ENCODE measurements at places on chromosomes 3 and 15.

DNA sequence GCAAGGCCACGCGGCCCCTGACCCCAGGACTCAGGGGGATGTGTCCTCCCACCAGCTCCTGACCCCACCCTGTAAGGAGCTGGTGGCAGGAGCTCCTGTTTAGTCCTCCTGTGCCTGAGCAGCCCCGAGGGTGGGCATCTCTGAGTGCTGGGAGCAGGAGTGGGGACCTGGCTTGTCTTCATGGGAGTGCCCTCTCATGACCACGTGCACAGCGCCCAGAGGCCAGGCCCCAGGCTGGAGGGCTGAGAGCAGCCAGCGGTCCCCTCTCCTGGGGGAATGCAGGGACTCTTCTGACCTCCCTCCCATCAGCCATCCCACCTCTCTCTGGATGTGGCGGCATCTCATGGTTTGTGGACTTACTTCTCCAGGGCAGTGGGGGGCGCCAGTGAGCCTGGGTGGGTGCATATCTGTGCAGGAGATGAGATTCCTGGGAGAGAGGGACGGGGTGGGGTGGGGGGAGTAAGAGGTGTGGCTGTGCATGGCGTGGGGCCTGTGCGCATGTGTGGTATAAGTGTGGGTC lies 205.6 kb downstream of the TBC1D2B start:
- peak; percentile 5 for DNase-seq

DNA sequence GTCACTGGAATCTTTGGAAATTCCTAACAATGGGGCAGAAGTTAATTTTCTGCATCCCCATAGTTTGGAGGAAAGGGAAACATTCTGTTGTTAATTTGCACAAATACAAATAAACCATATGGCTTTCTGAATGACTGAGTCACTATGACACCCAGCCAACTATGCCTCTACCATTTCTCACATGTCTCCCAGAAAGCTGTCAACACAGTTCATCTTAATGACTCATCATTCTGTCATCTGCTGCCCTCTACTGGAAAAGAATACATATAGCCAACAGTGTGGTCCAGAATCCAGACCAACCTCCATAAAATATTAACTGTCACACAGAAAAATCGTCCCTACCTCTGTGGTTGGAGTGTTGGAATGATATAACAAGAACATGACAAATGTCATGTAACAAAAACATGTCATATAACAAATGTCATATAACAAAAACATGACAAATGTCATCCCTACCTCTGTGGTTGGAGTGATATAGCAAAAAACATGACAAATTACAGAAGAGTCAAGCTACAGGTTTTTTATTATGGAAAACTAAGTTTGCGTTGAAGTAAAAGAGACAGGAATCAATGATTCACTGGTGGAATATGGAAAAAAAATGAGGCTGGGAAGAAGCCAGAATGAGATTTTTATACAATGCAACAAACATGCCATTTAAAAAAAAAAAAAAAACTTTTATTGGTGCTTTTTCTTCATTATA lies 47.7 kb upstream of the GYG1 start:
- peak; percentile 71 for DNase-seq

DNA sequence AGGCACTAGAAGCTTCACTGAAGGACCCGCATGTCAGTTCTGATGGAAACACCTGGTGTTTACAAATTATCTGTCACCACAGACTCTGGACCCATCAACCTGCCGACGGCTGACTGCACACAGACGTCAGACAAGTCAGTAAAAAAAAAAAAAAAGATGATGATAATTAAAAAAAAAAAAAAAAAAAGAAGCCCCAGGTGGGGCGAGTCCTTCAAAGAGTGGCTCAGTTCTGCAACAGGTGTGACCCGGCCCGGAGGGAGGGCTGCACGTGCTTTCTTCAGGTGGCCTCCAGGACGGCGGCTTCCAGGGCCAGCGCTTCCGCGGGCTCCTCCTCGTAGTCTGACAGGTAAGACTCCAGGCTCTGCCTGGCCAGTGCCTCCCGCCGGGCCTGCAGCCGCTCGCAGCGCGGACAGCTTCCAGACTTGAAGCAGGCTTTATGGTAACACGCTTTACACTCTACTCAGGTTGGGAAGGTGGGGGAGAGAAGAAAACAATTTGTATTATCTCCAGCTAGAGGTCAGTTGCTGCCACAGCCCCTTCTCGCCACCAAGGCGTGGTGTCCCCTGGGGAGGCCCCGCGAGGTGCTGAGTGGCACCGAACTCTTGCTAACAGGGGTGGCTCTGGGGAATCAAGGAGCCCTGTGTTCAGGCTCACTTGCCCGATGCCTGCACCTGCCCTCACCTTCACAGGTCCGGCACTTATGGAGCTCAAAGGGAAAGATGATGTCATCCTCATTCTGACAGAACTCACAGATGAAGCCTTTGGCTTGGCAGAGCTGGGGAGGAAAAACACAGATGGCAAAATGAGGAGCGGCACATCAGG lies 61.8 kb downstream of the RUBCN start:
- DNase-seq = no peak

DNA sequence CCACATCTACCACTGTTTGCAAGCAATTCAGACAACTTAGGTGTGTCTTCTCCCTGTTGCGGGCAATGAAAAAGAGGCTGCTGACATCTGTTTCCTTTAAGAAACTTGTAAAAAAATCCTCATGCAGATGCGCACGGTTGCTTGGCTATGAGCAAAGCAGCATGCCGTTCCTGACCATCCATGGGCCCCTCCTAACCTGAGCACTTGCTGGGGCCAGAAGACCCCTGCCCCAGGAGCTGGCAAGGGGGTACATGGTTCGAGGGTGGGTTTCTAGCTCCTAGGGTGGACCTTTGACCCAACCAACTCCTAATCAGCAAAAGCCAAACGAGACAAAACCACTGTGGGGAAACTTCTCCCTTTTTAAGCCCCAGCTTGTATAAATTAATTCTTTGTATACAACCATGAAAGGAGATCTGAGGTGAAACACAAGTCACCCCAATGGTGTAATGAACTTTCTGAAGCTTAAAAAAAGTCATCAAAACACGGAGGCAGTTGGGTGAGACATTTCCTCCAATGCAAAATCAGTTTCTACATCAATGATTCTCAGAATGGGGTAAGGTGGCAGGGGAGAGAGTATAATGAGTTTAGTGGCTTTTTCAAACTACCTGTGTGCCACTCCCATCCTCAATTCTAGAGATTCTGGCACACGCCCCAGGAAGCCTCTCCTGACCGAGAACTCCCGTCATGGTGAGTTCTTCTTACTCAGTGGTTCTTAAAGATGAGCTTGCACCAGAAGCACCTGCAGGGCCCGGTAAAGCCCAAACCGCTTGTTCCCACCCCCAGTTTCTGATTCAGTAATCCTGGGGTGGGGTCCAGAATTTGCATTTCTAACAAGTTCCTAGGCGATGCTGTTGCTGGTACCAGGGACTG lies 44.1 kb downstream of the CPN2 start:
- DNase-seq = no peak

- no peak for DNase-seq
Observed at GRCh38 chr15:79450648-79451047, 18.5 kb downstream of the MINAR1 start.

- DNase-seq = peak; percentile 86
Observed at GRCh38 chr15:33132722-33133345, 61.7 kb downstream of the FMN1 start.

DNA sequence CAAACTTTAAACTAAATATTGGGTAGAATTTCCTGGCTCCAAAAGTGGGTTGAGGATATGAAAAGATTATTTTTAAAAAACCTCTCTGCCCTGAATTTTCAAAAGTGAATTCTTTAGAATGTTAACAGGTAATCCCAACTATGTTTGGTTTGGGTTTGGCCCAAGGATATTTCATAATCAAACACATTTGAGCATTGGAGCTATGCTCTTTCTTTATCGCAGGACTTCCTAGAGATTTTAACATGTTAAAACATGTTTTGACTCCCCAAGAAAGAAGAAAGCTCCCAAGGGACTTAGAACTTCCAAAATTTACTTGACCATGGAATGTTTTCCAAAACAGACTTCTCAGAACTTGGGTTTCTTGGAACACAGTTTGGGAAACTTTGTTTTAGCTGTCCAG lies 75.6 kb upstream of the SYNPR start:
- DNase-seq = no peak

DNA sequence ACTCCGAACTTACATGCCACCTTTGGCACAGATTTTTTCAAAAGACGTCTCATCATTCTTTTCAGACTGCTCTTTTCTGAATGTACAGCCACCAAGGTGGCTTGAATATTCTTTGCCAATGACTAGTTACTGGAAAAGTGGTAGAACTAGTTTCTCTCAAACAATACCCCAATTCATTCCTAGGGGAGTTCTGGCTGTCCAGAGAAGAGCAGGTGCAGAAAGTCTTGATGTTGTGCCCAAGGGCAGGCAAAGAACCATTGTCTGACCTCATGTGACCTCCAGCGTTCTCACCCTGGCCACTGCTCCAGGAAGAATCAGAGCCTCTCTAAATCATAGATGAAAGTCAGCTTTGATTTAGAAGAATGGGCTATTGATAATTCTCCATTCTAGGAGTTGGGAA lies 5.5 kb downstream of the LMOD3 start:
- DNase-seq = no peak

DNA sequence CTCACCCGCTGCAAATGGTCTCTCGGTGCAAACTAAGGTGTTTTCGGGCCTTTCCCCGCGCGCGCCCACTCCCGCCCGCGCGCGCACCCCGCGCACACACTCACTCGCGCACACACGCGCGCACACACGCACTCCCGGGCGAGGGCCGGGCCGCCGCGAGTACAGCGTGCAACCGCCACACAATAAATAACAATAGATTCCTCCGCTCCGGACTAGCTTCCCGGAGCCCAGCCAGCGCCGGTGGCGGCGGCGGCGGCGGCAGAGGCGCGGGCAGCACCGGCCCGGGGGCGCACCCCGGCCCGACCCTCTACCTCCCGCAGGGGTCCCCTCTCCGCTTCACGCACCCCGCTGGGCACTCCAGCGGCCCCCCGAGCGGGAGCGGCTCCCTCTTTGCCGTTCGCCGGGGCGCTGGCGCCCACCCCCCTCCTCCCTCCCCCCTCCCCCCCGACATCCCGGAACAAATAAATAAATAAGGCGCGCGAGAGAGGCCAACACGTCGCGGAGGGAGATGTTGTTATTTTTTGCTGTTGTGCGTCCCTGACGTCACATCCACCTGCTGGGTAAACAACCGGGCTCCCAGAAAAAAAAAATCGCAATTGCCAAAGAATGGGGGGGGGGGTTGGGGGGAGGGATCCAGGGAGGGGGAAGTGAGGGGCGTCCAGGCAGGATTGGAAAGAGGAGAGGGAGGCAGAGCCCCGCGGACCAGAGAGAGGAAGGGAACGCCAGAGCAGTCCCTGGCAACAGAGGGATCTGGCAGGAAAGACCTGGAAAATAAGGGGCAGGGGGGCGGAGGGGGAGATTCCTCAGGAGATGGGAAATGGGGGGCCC lies at the start of gene FOXP1:
TSS of gene FOXP1 (minus strand) at position 163 of the 828 bp plus-strand sequence. CDS start 385,347 bp downstream, outside the sequence.
- DNase-seq = peak; percentile 91

GRCh38 chr3:99505646-99506269 lies 132.6 kb upstream of the COL8A1 start:
- no peak for DNase-seq

DNA sequence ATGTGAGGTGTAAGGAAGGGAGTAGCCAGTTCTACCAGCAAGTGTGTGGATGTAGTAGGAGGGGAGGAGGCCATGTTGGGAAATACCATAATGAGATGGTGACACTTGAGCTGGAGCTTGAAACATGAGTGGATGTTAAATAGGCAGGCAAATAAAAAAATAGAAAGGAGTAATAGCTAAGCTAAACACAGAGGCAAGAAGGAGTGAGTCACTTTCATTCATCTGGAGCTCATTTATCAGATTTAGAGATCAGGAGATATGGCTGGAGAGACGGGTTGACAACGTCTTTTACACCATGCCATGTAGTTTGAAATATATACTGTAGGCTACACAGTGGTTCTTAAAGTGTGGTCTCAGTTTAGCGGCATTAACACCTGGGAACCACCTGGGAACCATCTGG lies 390.5 kb downstream of the DIPK2A start:
- DNase-seq = peak; percentile 40

GRCh38 chr15:100785181-100786138 lies 94.2 kb upstream of the ALDH1A3 start:
- DNase-seq = no peak

- DNase-seq = no peak
Observed at GRCh38 chr15:58629625-58630024, 119.9 kb downstream of the ADAM10 start.

DNA sequence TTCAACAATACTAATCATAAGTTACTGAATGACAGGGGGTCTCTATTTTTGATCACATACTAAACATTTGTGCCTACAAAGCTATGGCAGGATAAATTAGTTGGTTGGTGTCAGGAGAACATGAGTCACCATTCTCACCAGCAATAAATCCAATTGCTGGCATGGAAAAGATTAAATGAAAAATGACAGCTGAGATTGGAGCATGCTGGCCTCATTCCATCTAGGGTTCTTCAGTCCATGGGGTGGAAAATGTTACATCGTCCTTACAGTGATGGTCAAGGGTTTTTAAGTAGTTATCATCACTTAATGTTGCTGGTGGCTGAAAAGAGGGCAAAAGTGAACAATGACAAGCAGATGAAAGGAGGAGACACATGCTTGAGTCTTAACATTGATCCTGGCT lies 180.1 kb upstream of the BCL6 start:
- no peak for DNase-seq

DNA sequence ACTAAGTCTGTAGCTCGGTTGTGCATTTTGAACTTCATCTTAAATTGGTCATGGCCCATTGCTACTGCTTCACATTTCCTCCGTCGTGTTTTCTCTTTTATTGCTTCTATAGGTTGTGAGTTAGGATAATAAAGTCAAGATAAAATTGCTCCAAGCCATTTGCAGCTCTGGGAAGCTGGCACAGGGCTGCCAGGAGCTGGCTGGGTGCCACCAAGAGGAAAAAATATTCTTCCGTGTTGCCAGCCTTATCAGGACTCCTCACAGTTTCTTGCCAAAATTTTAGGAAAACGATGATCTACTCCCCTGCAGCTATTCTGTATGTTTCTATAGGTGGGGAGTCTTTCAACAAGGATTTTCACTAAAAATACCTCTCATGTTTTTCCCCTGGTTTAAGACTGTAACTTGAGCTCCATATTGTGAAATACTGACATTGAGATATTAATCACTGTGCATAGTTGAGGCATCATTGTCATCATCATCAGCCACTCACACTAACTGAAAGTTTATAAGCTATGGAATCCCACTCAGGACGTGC lies 55.4 kb upstream of the PIAS1 start:
- DNase-seq = peak; percentile 61

DNA sequence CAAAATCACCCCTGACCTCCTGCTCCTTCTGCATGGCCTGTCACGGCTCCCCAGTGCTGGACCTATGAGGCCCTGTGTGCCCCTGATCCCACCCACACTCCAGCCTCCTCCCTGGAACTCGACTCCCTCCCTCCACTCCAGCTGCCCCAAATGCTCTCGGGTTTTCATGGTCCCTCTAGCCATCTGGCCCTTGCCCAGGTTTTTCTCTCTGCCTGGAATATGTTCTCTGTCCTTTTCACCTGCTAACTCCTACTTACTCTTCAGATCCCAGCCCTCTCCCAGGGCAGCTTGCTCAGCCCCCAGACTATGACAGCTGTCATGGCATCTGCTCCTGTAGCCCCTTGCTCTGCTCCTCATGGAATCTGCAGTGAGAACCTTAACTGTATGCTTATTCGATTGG lies 30.3 kb downstream of the DUSP7 start:
- DNase-seq = peak; percentile 64
